Subcutaneous preadipocyte (primary cell): ENCODE measurements at places on chromosomes 7 and 10. TPM values are rescaled to one million over a fixed set of nuclear protein-coding genes. Genes with fewer than 3 reads are reported as not detected.

KIAA1217 gene
- total RNA-seq = 7.3 and 8.4 TPM in 2 replicates

AKR1C3 gene
- 139 and 258 TPM in 2 replicates for total RNA-seq

ACTL6B gene
- total RNA-seq = not detected in 2 replicates

SPAM1 gene
- total RNA-seq = not detected in 2 replicates

TMEM184A gene
- 0.39 TPM in 1 of 2 replicates, not detected in the other for total RNA-seq

VIM gene
- total RNA-seq = 10,637 and 10,816 TPM in 2 replicates

CYP2W1 gene
- not detected in 2 replicates for total RNA-seq

NRG3 gene
- not detected in 2 replicates for total RNA-seq

RAB11FIP2 gene
- total RNA-seq = 22.4 and 25.4 TPM in 2 replicates

HIF1AN gene
- total RNA-seq = 7.3 and 11.5 TPM in 2 replicates
